ENCODE measurements at places on chromosomes 16 and 17.

- no peak for DNase-seq
Observed at GRCh38 chr16:19068237-19068815, 912 bp downstream of the COQ7 start.

DNA sequence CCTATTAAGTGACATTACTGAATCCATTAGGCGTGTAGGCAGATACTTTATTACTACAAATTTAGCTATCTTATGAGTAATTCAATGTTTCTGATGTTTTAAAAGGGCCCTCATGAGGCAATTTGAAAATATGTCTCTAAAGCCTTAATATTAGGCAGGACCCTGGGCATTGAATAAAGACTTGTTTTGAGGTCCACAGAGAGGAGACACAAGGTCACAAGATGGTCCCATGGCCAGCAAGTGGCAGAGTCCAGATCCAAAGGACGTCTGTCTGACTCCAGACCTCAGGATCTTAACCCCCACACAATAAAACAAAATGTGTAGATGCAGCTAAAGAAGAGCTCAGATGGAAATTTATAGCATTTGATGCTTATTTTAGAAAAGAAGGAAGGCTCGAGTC is 31.9 kb upstream of the HEATR6 start:
- no peak for DNase-seq

DNA sequence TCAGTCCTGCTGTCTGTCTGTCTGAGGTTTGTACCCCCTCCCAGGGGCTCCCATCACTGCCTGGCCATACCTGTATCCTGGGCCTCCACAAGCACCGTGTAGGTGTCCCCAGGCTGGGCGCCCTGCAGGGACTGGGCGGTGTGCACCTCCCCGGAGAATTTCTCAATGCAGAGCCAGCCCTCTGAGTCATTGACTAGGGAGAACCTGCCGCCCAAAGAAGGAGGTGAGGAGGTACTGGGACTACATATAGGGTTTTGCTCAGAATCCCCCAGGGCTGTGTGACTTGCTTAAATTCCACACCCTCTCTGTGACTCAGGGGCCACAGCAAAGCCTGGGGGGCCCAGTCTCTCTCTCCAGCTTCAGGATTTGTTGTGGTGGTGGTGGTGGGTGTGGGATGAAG is 7.6 kb downstream of the CDH16 start:
- no peak for DNase-seq

- DNase-seq, result no peak
Observed at GRCh38 chr16:11308493-11309283, 27.6 kb upstream of the PRM1 start.

DNA sequence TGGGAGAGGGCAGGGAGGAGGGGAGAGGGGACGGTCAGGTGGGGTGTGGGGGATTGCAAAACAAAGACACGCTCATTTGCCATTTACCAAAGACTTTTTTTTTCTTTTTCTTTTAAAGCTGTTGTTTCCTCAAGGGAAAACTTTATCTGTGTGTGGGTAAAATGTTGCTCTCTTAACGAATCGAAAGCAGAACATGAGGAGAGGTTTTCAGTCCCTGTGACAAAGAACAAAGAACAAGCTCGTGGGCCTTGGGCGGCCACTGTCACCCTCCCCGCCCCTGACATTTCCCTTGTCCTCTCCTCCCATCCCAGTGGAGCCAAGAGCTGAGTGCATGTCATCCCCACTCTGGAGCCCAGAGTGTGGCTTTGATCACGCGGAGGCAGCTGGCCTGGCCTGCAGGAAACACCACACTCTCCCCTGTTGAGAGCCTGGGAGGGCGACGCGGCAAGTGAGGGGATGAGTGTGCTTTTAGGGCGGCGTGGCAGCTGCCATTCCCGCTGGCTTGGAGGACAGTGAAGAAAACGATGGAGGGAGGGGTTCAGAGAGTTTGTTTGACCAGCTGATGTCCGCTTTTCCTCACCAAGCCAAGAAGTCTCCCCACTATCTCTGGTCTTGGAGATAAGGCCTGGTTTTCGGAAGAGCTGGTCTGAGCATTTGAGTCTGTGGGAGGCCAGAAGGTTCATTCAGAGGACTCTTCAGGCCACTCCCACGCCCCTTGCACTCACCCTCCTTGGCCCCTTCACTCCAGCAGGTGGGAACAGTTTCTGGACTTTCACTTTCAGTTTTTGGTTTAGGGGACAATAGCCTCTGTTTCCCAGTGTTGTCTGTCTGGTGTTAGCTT is 11.4 kb downstream of the CCR7 start:
- no peak for DNase-seq

- no peak for DNase-seq
Observed at GRCh38 chr16:86835982-86836381, 257.6 kb downstream of the FOXL1 start.
